ENCODE measurements at places on chromosomes 7 and 10. TPM values are rescaled to one million over a fixed set of nuclear protein-coding genes. Genes with fewer than 3 reads are reported as not detected.

The GIMAP4 gene
- polyA plus RNA-seq: 86.8 TPM

The GDF2 gene
- polyA plus RNA-seq: not detected

The AS3MT gene
- polyA plus RNA-seq: 8.7 TPM

The TMEM139 gene
- 0.52 TPM for polyA plus RNA-seq

The ASZ1 gene
- polyA plus RNA-seq: not detected

The MRPS33 gene
- polyA plus RNA-seq: 52.2 TPM

The HGF gene
- polyA plus RNA-seq: 0.80 TPM

The TMEM229A gene
- polyA plus RNA-seq: 0.06 TPM

The PLAU gene
- polyA plus RNA-seq: 9.6 TPM

The MYOF gene
- 1.5 TPM for polyA plus RNA-seq

The WEE2 gene
- polyA plus RNA-seq: 0.04 TPM

The KEL gene
- polyA plus RNA-seq: 3.3 TPM

The LHFPL3 gene
- polyA plus RNA-seq: 0.07 TPM

The HECW1 gene
- 0.06 TPM for polyA plus RNA-seq

The CDK14 gene
- polyA plus RNA-seq: 8.9 TPM

The CRYGN gene
- polyA plus RNA-seq: 0.27 TPM

The MMD2 gene
- polyA plus RNA-seq: not detected

The CCDC172 gene
- polyA plus RNA-seq: not detected

The CYCS gene
- polyA plus RNA-seq: 29.0 TPM

The LIPK gene
- not detected for polyA plus RNA-seq

The AQP1 gene
- polyA plus RNA-seq: 16.2 TPM

The GIGYF1 gene
- polyA plus RNA-seq: 36.0 TPM

The RSPH10B gene
- polyA plus RNA-seq: 0.83 TPM

The ZNF248 gene
- 5.2 TPM for polyA plus RNA-seq

The FEZF1 gene
- polyA plus RNA-seq: not detected
